ENCODE measurements at places on chromosomes 1 and 21.

DNA sequence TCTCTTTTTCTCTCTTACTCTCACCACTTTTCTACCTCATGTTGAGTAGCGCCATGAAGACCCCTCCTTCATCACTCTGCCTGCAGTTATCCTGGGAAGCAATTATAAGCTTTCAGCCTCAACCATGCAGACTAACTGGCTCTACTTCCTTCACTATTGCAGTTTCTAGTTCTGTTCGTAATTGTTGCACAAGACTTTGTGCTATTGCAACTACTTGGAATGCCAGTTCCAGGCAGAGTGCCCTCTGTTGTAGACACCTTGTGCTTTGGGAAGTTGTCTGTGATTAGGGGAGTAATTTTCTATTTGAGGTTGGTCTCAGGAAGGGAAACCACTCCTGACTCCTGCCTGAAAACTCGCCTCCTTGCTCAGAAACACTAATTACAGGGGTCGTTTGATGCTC lies 19.4 kb downstream of the PGM1 start:
- DNase-seq, result no peak

DNA sequence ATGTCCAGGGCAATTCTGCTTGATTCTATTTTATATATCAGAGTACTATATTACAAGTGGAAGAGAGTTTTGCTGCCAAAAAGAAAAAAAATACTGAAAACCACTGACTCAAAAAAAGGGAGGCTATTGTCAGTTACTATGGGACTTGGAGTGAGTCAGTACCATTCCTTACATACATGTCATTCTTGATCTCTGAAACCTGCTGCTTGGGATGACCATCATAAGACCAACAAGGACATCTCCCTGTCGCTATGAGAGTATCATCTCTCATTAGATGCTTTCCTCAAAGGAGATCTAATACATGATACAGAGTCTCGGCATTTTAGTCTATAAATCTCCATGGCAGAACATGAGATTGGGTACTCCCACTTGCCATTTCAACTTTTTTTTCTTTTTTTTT lies 11.8 kb upstream of the INPP5B start:
- no peak for DNase-seq

DNA sequence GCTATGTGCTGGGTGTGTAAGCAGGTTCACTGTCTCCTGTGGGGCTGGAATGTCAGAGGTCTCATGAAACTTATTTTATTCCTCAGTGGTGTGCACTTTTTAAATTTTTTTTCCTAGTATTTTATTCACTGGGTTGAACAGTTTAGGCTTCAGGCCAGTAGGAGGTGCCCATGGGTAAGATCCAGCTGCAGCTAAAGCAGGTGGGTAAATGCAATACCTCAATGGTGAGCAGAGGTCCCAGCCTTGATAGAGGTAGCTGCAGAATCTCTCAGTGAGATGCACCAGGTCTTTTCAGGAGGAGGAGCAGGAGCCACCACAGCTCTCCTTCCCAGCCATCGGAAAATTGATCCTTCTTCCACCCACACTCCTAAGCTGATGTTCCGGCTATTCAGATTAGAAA lies 12.6 kb upstream of the OR6N2 start:
- DNase-seq, result no peak

GRCh38 chr1:63828322-63829044 lies 54.7 kb downstream of the ROR1 start:
- DNase-seq, result no peak

- no peak for DNase-seq
These were observed 30.5 kb downstream of the CASZ1 start for GRCh38 chr1:10765734-10766478.

- no peak for DNase-seq
These were observed 110.2 kb downstream of the EIF4G3 start for GRCh38 chr1:21066356-21067012.

DNA sequence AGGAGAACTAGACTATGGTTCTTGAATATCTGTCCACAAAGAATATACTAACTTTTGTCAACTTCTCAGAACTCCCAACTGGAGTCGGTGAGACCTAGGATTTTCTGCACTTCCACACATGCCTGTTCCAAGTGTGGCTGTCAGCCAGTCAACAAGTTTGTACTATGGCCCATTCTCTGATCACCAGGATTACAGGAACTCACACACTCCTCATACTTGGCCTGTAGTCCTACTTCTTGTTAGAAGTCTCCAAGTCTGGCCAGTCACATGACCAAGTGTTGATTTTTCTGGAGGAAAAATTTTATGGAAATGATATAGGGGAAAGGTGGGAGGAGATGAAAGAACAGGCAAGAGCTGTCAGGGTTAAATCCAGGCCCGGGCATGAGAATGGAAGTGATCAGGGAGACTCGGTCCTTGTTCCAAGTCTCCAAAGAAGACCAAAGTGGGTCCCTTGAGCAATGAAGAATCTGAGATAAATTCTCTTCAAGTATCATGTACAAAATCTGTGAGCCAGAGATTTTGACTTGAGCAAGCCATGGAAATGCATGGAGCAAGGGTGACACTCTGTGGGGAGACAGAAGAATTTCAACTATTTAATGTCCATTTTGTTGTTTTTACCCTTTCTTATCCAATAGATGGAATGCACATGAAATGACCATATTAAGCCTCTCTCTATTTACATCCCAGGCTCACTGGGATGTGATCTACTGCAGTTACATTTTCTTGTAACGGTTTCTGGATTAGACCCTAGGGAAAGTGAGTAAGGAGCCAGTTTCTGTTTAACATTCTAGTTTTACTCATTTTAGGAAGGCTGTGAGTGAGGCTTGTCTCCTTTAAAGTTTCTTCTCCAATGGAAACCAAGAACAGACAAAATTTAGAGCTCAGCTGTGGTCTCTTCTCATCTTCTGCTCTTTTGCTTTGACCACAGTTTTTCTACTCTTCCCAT lies 320.9 kb downstream of the ASTN1 start:
- DNase-seq, result no peak

DNA sequence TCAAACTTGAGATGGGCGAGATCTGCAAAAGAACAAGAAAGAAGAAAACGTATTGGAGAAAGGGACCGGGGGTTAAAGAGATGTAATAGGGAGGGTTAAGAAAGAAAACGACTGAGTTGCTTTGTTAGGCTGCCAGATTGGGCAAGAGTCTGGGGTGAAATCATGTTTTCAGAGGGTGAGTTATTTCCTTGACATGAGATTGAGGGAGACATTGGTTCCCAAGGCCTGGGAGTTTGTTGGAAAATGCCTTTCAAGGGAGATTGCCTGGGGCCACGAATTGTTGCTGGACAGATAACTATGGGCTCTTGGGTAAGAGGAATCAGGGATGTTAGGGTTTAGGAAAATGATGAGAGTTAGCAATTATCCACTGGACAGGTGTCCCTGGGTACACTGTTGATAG lies 776 bp upstream of the CADM3 start:
- DNase-seq, result no peak

- no peak for DNase-seq
These were observed 27.1 kb upstream of the LYST start for GRCh38 chr1:235893840-235894239.

GRCh38 chr1:67711158-67711854 lies 26.3 kb downstream of the GADD45A start:
- no peak for DNase-seq

DNA sequence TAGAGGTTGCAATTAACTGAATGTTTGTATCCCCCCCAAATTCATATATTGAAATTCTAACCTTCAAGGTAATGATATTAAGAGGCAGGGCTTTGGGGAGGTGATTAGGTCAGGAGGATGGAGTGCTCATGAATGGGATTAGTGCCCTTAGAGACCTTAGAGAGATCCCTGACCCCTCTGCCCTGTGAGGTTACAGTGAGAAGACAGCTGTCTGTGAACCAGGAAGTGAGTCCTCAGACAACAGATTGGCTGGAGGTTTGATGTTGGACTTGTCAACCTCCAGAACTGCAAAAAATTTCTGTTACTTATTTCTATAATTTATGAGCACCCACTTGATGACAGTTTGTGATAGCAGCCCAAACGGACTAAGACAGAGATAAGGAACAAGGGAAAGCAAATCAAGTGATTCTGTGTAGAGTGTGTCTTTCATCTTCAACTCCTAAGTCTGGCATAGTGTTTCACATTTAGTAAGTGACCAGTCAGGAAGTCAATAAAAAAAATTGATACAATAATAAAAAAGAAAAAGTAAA lies 30.0 kb upstream of the RWDD3 start:
- DNase-seq, result no peak

DNA sequence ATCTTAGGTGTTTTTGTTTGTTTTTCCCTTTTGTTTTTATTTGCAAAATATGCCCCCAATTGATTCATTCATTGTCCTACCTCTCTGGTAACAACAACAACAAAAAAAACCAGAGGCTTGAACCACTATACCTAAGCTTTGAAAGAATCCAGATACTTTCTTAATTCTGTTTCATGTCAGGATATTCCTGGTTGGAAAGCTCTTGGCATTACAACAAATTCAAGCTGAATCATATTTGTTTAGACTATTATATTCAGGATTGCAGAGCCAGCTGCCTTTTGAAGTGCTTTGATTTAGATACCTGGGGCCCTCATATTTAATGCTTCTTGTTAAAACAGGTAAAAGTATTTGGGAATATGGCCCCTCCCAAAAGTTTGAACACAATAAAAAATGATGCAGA lies 22.9 kb upstream of the ZNF326 start:
- DNase-seq, result no peak

GRCh38 chr1:22827666-22828483 lies 117.2 kb downstream of the EPHB2 start:
- no peak for DNase-seq

GRCh38 chr1:110673805-110674336 lies 869 bp downstream of the KCNA3 start:
- no peak for DNase-seq

DNA sequence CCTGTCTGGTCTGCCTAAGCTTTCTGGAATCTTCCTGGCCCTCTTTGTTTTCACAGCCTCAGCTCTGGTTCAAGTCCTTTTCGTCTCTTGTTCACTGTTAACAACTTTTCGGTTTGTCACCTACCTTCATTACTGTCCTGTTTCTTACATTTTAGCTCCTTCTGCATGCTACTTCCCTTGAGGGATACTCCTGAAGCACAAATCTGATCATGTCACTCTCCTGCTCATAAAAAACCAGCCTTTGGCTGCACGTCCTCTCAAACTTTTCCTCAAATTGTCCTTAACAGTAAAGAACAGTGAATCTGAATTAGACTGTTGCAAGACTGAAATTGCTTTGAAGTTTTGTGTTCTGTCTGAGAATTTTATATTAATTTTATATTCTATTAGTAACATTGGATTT lies 3.3 kb downstream of the RAVER2 start:
- no peak for DNase-seq

DNA sequence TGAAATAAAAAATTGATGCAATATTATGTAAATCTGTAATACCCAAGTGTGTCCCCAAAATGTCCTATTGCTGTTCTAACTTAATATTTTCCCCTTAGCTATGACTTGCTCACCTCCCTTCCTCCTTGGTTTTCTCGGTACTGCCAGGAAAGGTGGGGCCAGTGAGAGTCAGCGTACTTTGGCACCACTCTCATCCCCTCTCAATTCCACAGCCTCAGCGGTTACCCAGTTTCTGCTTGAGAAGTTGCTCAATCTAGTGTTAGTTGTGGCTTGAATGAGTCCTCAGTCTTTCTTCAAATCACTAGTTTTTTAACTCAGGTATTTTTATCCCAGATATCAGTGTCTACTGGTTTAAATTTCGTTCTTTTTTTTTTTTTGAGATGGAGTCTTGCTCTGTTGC lies 32.3 kb downstream of the BCAS2 start:
- no peak for DNase-seq

- no peak for DNase-seq
These were observed 716.2 kb downstream of the NCAM2 start for GRCh38 chr21:21714426-21714825.

DNA sequence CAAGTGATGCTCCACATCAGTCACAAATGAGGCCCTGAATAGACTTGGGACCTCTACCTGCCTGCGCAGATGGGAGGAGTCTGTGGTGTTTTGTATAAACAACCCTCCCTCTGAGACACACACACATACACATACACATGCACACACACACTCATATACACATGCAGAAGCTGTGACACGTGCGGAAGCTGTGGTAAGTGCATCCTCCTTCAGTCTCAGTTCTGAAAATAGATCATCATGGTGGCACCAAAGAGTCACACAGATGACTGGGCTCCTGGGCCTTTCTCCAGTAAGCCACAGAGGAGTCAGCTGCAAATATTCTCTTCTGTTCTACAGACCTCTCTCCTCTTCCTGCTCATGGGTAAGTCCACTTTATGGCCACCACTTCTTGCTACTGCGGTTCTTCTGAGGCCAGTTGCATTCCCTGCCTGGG lies at the start of gene LY9:
Gene LY9 (plus strand): TSS at position 224 of the 433 bp plus-strand sequence. CDS start 14 bp downstream, at position 238.
- peak; percentile 67 for DNase-seq

DNA sequence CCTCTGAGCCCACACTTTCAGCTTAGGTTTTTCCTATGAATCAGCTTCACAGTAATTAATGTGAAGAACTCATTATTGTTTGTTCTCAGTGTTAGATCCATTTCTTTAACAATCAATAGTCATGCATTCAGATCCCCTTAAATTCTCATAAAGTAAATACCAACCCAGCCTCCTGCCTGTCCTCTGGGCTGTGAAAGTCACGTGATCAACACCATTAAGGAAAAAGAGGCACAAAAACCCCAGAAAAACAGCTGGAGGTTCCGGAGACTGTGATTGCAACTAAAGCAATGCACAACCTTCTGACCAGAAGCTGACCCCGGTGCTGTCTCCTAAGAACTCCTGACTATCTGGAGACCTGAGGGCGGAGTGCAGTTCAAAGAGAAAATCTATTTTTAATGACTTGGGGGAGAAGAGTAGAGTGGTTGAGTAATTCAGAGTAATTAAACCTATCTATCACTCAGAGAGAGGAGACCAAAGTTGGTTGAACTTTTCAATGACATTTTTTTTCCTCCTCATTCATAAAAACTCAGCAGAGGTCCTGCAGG lies 132.5 kb downstream of the PLXNA2 start:
- no peak for DNase-seq

- no peak for DNase-seq
These were observed 21.9 kb upstream of the NBL1 start for GRCh38 chr1:19622204-19622603.
